Smooth muscle cell of bladder (primary cell): ENCODE measurements at places on chromosomes 2 and 18. TPM values are rescaled to one million over a fixed set of nuclear protein-coding genes. Genes with fewer than 3 reads are reported as not detected.

The KCNG3 gene
- under 0.01 TPM in 1 of 2 replicates, not detected in the other for total RNA-seq

The ARID5A gene
- total RNA-seq: 3.7 and 4.7 TPM in 2 replicates

The EMILIN1 gene
- 203 and 242 TPM in 2 replicates for total RNA-seq

The AFF3 gene
- 0.28 and 0.71 TPM in 2 replicates for total RNA-seq

The AGXT gene
- total RNA-seq: 0.14 TPM in 1 of 2 replicates, not detected in the other

The CRYGC gene
- not detected in 2 replicates for total RNA-seq

The POTEF gene
- total RNA-seq: not detected in 2 replicates

The INHBB gene
- under 0.01 and 0.09 TPM in 2 replicates for total RNA-seq

The NIFK gene
- 38.5 and 43.9 TPM in 2 replicates for total RNA-seq

The LIPG gene
- total RNA-seq: 12.4 and 19.8 TPM in 2 replicates

The FHL2 gene
- total RNA-seq: 152 and 244 TPM in 2 replicates

The GKN2 gene
- not detected in 2 replicates for total RNA-seq

The NBEAL1 gene
- total RNA-seq: 29.2 and 33.9 TPM in 2 replicates

The ZNG1B gene
- 42.5 and 44.0 TPM in 2 replicates for total RNA-seq

The E2F6 gene
- total RNA-seq: 7.8 and 9.0 TPM in 2 replicates

The SPP2 gene
- total RNA-seq: not detected in 2 replicates

The TLX2 gene
- total RNA-seq: not detected in 2 replicates

The SLC5A7 gene
- not detected in 2 replicates for total RNA-seq

The MEP1B gene
- not detected in 2 replicates for total RNA-seq

The BUB1 gene
- 4.3 and 4.8 TPM in 2 replicates for total RNA-seq

The NT5C1B gene
- not detected in 2 replicates for total RNA-seq

The RAB6C gene
- total RNA-seq: not detected in 2 replicates

The RBM44 gene
- total RNA-seq: 0.14 and 0.28 TPM in 2 replicates

The COX7A2L gene
- total RNA-seq: 213 and 219 TPM in 2 replicates

The NEURL3 gene
- not detected in 2 replicates for total RNA-seq

The SETBP1 gene
- total RNA-seq: 0.85 and 2.8 TPM in 2 replicates

The SERPINB11 gene
- not detected in 2 replicates for total RNA-seq

The FAM237A gene
- not detected in 2 replicates for total RNA-seq

The TRABD2A gene
- total RNA-seq: 4.7 and 6.4 TPM in 2 replicates

The ACSL3 gene
- total RNA-seq: 123 and 133 TPM in 2 replicates

The GPBAR1 gene
- total RNA-seq: 0.14 and 0.37 TPM in 2 replicates

The ALPI gene
- total RNA-seq: not detected in 2 replicates

The C2orf78 gene
- not detected in 2 replicates for total RNA-seq

The ITGB6 gene
- total RNA-seq: not detected in 2 replicates

The REG1B gene
- total RNA-seq: not detected in 2 replicates

The SALL3 gene
- total RNA-seq: not detected in 2 replicates

The TMEM169 gene
- 0.09 and 0.14 TPM in 2 replicates for total RNA-seq

The POTEE gene
- not detected in 2 replicates for total RNA-seq

The SCTR gene
- total RNA-seq: not detected in 2 replicates

The OSR1 gene
- total RNA-seq: 12.1 and 36.5 TPM in 2 replicates

The FN1 gene
- 808 and 2,278 TPM in 2 replicates for total RNA-seq

The TWIST2 gene
- total RNA-seq: 45.2 and 60.6 TPM in 2 replicates

The MYO1B gene
- 83.3 and 127 TPM in 2 replicates for total RNA-seq

The ARHGEF4 gene
- 4.8 and 6.4 TPM in 2 replicates for total RNA-seq

The TIMM21 gene
- 20.9 and 33.4 TPM in 2 replicates for total RNA-seq

The CIDEA gene
- total RNA-seq: 0.09 TPM in 1 of 2 replicates, not detected in the other

The CLEC4F gene
- not detected in 2 replicates for total RNA-seq

The HDHD2 gene
- total RNA-seq: 17.6 and 18.1 TPM in 2 replicates

The NPHP1 gene
- 4.7 and 6.9 TPM in 2 replicates for total RNA-seq

The PRKAG3 gene
- total RNA-seq: not detected in 2 replicates

The TBC1D8 gene
- total RNA-seq: 17.2 and 18.9 TPM in 2 replicates

The SERPINB12 gene
- total RNA-seq: not detected in 2 replicates
